ENCODE measurements at places on chromosomes 5 and 9.

- no peak for DNase-seq
Measured at GRCh38 chr9:127549751-127550150, 62.3 kb upstream of the STXBP1 start.

DNA sequence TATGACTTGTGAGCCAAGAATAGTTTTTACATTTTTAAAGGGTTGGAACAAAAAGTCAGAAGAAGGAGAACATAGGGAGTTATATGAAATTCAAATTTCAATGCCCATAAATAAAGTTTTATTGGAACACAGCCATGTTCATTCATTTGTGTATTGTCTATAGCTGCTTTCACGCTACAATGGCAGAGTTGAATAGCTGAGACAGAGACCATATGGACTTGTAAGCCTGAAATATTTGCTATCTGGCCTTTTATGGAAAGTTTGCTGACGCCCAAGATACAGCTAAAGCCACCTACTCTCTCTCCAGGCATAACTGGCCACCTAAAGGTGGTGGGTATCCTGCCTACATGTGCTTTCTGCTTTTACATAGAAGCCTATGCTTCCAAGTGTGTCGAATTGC is 10.9 kb downstream of the DAB2IP start:
- DNase-seq, result no peak

- peak; percentile 33 for DNase-seq
Measured at GRCh38 chr9:75265525-75265972, 177.2 kb downstream of the OSTF1 start.

DNA sequence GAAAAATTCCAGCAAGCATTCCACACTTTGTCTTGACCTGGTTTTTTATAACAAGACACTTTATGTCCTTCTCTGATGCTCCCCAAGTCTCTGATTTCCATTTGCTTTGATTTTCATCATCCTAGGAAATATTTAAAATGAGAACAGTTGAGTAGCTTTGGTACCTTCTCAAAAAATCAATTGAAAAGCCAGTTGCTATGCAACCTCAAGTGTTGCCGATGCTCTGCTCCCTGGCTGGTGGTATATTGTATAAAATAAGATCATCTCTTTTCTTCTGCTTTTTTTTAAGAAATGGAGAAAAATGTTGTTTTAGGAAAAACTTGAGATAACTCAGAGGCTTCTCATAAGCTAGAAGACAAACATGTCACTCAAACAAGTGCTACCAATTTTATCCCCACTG is 109.7 kb downstream of the ZNF354C start:
- DNase-seq, result no peak

DNA sequence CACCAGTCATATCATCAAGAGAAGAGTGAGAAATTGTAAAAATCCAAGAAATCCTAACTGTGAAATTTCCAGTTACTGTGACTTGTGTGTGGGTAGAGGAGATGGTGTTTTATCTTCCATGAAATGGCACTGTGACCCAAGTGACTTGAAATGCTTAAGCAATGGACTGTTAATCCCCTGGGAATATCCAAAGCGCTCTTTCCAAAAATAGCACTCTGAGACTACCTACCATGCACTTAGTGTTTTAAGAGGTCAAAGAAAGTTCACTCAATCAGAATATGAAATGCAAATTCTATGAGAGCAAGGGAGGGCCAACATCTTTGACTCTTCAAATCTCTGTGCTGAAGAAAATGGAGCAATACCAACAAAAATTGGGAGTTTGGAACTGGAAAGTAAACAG is 244.0 kb downstream of the GABRB2 start:
- DNase-seq, result no peak

- DNase-seq, result no peak
Measured at GRCh38 chr9:16258191-16258590, 612.3 kb downstream of the BNC2 start.

GRCh38 chr5:149153751-149154610 is 12.7 kb downstream of the ABLIM3 start:
- DNase-seq, result no peak

DNA sequence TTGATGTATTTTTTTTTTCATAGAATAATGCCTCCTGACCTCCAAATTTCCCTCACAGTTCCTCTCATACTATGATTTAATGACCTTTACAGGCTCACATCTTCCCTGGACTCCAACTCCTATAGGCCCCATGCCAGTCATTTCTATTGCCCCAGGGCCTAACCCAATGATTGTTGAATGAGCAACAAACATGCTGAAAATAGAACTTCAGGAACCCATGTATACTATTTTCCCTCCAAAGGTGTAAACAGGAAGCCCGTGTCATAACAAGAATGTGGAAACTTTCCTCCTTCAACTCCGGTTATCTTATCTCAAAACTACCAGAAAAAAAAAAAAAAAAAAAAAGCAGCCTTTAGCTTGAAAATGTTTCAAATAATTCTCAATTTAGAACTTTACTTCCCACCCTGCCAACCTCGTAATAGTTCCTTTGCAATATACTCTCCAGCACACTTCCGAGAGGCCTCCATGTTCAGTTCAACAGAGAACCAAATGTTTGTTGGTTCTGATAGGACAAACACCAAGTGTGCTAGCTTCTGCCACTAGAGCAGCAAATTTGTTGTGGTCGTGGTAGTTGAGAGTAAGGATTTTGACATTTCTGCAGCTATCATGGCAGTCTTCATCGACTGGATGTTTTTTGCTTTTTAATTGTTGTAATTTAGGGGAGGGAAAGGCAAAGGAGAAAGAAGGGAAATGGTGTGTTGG is 25.8 kb downstream of the TRPM6 start:
- no peak for DNase-seq

DNA sequence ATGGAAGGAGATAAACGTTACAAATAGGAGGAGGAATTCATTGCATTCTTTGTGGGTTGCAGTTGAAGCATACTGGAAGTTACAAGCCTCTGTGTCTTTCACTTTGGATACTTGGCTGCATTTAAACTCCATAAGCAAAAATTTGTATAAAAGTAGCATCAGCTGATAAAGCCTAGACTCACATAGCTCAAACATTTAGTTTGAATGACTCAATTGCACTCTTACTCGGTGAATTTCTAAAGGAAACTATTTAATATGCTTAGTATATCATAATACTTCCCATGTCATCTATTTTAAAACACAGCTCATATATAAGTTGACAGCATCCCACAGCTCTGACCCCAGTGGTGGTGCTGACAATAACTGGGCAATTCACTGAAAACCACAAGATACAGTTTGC is 596.6 kb upstream of the ZNF608 start:
- DNase-seq, result no peak

DNA sequence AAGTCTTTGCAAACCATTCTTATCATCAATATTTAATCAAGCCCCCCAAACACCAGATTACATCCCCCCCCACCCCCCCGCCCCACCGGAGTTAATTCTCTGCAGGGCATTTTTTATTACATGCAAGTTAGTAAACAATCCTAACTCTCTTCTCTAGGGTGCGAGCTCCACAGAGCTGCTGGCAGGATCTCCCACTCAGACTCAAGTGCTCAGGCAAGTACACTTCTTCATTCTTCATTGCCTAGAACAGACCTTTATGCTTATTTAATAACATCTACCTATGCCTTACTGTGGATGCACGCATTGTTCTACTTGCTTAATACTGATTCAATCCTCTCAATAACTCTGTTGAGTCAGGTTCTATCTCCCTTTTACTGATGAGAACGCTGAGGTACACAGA is 9.9 kb downstream of the SAXO1 start:
- no peak for DNase-seq

DNA sequence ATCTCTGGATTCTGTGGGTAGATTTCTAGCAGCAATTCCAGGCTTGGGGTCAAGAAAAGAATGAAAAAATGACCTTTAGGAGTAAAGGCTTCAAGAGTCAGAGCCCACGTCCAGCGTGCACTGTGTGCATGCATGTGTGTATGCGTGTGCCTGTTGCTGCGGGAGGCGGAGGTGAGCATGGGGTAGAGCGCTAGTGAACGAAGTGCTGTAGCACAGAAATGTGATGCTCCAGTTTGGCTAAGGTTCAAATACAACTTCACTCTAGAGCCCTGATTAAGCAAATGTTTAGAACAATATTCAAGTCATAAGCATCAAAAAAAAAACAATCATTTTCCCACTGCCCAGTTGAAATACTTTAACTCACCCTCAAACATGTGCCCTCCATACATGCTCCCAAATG is 403.9 kb downstream of the ZNF608 start:
- no peak for DNase-seq

DNA sequence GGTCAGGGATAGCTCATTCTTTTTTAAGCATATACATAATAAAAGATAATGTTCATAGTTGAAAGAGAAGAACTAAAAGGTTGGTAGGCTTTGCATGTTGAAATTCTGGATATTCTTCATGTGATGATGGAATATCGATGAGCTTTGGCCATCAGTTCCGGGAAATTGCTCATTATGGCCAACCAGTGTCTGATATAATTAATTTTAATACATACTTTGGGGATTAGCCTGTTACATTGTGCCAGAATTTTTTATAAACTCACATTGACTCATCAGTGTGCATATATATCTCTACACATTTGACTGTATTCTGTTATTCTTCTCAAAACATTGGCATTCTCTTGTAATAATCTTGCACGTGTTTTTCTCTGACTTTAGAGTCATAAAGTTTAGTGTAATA is 84.3 kb downstream of the NNT start:
- no peak for DNase-seq

DNA sequence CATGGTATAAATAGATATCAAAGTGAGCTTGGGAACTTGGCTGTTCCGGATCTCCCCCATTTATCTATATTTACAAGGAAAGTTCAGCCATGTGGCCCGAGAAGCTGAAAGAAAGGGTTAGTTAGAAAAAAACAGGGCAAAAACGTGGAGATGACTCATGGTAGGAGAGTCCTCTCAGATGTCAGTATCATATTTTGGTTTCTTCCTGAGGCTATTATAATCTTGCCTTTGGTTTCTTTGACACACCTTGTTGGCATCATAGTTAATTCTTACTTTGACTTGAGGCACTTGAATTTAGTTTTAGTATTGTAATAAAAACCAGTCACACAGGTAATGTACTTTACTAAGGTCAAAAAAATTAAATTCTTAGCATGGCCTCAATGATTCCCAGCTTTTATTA is 59.9 kb downstream of the GABRA6 start:
- DNase-seq, result no peak

DNA sequence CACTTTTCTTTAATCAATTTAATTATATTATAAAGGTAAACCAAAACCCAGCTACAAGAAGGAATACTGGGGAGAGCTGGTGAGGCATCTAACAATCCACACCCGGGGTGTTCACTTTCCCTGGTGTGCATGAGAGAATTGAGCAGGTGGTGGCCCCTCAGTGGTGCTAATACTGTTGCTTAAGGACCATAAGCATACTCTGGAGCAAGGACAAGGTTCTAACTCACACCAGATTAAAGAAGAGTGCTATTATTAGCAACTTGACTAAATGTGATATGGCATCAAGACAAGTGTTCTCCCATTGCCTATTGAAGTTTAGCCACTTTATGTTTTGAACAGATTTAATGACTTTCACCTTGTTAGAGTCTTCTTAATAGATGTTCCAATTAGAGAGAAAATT is 8.8 kb downstream of the RGS7BP start:
- DNase-seq, result no peak

DNA sequence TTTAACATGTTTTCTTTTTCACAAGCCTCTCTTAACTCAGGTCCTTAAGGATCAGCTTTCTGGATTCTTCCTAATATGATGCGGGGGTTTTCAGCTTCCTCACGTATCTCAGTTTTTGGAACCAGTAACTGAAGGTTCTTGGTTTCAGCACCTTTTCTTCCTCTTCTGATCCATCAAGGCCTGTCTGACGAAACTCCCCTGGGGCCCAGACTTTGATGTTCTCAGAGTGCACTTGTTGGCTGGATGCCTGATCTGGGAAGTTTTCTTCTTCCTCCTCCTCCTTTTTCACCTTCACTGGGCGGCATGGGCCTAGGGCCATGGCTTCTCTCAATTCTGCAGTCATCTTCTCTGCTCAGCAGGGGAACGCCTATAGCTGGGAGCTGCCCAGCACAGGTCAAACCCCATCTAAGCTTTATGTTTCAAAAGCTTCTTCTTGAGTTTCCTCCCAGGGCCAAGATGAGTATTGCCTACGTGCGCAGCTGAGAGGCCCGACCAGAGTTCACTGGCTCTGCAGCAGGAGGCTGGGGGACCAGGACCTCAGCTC is 44.8 kb downstream of the GHR start:
- no peak for DNase-seq

DNA sequence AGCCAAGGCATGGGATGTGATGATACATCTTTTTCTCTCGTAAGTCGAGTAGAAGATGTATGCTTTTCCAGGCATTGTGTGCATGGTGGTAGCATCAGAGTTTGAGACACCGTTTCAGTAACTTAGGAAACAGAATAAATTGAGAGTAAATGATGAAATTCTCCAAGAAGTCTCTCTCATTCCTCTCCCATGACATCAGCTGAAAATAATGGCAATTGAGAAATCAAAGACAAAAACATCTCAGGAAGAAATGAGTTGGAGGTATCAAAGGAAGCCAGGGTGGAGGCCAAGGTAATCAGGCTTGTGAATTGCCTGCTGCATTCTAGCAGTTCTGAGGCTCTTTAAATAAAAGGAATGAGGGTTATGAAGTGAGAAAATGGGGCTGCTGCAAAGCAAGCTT is 53.9 kb downstream of the SGCD start:
- DNase-seq, result no peak

- no peak for DNase-seq
Measured at GRCh38 chr5:71892641-71893365, 173.7 kb downstream of the CARTPT start.

GRCh38 chr9:127832248-127832647 is 22.2 kb downstream of the ENG start:
- DNase-seq, result no peak

DNA sequence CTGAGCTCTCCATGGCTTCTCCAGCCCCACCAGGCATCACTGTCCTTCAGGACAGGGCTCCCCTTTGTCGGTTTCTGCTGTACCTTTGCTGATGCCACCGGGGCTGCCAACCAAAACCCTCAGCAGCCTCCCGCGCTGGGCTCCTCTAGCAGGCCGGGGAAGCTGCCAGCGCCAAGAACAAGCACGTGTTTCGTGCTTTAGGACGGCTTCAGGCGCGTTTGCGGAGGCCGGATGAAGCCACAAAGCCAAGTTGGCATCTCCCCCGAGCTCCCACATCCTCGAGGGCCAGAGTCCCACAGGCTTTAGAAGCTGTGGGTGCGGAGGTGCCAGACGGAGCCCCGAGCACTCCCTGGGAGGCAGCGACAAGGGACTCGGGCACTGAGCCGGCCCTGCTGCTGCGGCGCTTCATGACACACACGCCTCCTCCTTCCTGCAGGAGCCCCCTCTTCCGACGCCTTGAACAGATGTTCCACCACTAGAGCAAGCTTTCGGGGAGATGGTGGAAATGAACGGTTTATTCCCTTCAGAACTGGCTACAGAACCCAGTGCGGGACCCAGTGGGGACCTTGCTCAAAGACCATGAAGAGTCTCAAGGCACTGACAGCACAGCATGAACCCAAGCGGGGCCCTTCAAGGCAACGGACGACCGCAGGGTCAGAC is 36.7 kb downstream of the SARDH start:
- DNase-seq, result no peak

- DNase-seq, result no peak
Measured at GRCh38 chr5:159978358-159978757, 30.6 kb upstream of the TTC1 start.

DNA sequence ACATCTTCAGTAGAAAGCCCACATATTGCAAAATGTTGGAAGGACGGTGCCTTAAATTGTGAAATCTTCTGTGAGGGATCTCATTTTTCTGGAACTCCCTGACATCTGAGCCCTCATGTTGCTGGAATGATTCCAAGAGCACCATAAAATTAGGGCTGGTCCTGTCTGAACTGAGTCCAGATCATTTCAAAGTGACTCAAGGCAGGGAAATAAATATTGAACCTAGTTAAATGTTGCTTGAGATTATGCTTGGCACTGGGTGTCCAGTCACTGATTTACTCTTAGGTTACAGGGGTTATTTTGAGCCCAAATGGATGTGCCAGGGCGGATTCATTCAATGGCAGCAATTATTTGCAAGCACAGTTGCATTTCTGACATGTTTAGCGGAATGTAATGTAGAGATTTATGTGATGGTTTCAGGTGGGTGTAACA is 437.0 kb downstream of the PIK3R1 start:
- no peak for DNase-seq
